Kasumi-1 (cell line): ENCODE measurements at places on chromosomes 2 and 18.
A peak's percentile ranks its signal among the peaks of the same experiment; 100 is the strongest.

DNA sequence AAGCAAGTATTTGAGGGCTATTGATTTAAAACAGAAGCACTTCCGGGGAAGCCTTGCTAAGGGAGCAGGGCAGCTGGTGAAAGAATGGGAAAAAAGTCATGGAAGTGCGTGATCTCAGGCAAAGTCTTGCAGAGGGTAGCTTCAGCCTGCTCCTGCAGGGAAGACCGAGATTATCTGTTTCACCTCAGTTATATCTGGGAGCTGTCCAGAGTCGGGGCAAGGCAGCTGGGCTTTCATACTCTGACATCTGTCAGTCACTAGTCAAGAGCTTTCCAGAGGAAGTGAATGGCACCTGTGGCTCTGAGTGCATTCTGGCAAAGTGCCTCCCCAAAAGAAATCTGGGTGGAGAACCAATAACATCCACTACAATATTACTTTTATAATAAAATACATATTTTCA is 8.7 kb downstream of the NXPH2 start:
- DNase-seq: no peak

DNA sequence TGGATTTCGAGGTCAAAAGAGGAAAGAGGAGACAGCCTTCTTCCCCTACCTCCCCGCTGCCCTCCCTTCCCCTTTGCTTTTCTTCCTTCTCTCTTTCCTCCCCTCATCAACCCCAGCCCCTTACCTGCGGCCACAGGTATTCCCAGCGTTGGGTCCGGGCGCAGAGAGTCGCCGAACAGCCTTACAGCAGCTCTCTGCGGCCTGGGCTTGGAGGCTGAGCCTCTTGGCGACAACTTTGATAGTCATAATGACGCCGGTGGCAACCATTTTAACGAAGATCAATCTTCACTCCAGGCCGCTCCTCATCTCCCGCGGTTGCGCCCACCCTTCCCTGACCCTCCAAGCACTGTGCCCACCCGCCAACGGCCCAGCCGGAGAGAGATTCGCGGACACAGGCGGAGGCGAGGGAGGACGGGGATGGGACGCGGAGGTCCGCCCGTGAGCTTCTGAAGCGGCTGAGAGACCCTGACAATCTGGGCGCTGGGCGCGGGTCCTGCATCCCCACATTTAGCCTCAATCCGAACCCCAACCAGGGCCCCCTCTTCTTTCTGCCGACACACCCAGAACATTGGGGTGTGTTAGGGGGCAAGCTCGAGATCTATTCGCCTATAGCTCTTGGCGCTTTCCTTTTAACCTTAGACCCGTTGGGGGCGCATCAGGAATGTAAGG is 1.5 kb upstream of the EVX2 start:
- DNase-seq: no peak

DNA sequence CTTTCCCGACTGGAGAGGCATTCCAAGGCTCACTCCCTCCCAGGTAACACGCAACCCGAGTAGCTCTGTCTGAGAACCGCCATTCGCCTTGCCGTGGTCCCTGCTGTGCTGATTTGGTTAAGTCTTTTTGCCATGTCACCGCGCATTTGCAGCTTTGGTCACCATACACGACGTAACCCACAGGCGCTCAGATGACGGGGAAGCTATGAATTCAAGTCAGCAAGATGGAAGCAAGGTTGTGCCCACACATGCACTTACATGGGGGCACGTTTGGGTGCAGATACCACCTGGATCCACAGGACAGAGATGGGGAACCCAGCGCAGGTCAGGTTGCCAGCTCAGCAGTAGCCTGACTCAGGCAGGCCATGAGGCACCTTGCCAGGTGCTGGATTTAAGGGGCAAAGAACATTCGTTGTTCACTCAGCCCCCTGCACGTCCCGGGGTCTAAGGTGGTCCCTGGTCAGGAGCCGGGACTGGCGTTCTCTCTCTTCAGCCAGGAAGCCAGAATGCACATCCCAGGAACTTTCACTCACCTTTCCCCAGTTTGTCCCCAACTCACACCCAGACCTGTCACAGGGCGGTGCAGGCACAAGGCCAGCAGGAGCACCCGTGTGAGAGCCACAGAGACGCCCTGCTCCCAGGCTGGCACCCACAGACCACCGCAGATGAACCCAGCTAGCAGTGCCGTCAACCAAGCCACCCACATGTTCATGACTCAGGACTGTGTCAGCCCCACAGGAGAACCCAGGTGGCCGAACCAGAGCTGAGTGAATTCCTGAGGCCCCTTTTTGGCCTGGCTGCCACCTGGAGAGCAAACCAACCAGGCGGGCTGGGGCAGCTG is 19.9 kb downstream of the SNED1 start:
- DNase-seq: no peak

GRCh38 chr2:9473985-9474360 is 378 bp upstream of the IAH1 start:
- no peak for DNase-seq

DNA sequence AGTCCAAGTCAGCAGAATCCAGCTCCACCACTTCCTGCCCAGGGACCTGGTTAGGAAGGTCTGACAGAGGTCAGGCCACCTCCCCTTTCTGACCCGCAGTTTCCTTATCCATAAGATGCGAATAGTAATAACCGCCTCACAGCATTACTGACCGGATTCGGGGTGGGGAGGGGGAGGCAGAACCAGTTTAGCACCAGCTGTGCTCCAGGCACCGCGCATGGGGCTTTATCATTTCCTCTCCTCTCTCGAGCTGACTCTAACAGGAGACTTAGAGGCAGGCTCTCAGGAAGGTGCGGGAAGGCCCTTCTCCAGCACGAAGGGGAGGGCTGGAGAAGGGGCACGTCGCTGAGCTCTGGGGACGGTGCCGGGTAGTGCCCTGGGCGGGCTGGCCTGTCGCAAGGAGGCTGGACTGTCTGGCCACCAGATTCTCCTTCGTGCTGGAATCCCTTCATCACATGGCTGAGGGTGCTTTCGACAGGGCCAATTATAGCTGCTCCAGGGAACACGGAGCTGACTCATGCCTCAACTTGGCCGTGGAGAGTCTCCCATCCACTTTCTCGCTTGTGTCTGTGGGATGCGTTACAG is 5.7 kb downstream of the EHD3 start:
- no peak for DNase-seq

DNA sequence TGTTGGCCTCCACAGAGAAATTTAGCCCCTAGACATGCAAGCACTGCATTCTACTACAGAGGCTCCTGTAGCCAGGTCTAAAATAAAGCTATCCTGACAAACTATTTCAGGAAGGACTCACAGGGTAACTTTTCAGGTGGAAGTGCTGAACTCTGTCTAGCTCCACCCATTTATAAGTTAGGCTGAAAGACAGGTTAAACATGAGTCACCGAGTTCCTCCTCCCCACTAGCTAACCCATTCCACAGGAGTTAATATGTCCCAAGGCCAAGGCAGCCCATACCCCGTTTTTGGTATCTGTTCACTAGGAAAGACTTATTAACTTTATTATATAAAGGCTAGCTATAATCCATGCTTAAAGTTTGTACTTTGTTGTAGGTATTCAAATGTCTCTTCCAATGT is 3.5 kb downstream of the CWC22 start:
- no peak for DNase-seq

DNA sequence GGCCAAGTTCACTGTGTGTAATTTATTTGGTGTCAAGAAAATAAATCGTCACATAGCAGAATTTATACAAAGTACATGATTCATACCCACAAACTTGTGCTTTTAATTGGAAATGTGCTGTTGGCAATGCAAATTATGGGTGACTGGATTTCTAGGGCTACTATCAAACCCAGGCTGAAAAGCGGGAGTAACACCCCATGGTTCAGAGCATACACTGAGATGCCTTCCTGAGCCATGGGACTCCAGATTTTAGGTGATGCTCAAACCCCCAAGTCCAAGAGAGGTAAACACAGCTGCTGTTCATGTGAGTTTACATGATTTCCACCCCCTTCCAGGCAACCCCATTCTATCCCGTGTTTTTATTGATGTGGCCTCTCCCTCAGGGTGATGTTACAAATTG is 565.9 kb upstream of the ID2 start:
- no peak for DNase-seq

GRCh38 chr18:59029663-59030429 is 109.8 kb upstream of the SEC11C start:
- no peak for DNase-seq

GRCh38 chr18:79377187-79377891 is 18.4 kb upstream of the NFATC1 start:
- no peak for DNase-seq

GRCh38 chr2:43084699-43085091 is 141.7 kb downstream of the ZFP36L2 start:
- DNase-seq: no peak

DNA sequence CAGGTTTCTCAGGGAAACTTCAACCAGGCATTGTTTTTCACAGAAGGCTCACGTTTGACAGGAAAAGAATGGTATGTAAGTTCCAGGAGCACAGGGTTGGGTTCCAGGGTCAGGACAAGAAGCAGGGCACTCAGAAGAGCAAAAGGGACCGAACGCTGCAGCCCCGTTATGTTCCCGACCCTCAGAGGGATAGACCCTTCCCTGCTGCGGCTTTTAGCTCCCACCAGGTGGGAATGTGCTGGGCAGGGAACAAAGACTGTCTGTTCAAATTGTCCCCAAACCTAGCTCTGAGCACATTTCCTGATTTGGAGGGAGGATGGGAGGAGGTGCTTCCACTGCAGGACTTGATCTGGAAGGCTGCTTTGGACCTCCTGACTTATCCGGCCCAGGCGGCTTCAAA is 130.1 kb downstream of the RAB3GAP1 start:
- DNase-seq: no peak

DNA sequence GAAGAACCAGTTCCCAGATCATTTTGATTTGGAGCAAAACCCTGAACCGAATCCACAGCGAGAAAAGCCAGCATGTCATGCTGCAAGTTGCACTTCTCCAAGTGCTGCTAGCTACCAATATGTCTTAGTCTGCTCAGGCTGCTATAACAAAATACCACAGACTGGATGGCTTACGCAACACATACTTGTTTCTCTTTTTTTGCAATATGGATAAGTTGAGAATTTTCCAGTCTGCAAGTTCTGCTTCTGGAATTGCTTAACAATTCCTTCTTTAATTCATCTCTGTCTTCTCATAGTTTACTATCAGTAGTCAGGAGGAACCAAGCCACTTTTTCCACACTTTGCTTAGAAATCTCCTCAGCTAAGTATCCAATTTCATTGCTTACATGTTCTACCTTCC is 105.9 kb upstream of the RBBP8 start:
- DNase-seq: peak; percentile 39

- no peak for DNase-seq
Measured at GRCh38 chr2:127431408-127432023, 13.3 kb downstream of the PROC start.

DNA sequence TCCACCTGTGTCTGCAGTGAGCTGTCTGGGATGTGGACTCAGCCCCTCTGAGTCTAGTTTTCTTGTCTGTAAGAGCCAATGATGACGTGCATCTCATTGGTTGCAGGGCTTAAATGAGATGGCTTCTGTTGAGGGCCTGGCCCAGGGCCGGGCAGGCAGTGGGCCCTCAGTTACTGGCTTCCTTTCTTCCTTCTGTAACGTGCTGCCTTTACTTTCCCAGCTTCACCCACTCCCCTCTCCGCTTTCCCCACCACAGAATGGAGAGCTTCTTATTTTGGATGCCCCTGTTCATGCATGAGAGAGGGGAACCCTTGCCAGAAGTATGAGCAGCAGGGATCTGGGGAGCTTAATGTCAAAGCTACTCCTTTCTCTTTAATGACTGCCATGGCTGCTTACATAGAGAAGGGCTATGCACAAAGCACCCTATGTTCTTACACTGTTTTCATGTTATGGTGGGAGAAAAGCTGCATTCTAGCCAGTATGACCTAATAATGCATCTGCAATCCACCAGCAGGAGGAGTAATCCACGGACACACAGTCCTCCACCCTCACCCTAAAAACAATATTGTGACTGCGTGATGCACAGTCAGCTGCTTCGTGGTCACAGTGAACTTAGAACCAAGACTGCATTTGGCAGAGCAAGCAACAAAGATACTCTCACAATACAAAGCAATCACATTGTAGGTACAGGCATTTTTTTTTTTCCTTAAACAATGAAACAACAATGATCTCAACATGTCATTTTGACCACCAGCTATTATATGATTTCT is 37.2 kb downstream of the CREG2 start:
- DNase-seq: peak; percentile 19

- DNase-seq: no peak
Measured at GRCh38 chr2:179824961-179825360, 36.5 kb downstream of the ZNF385B start.

- DNase-seq: no peak
Measured at GRCh38 chr2:51559026-51559425, 527.1 kb upstream of the NRXN1 start.
